ENCODE measurements at places on chromosomes 11 and 22.

- no peak for DNase-seq
Measured at GRCh38 chr11:75013051-75013450, 24.3 kb downstream of the NEU3 start.

- DNase-seq = no peak
Measured at GRCh38 chr11:44778195-44779100, 51.7 kb downstream of the TSPAN18 start.

DNA sequence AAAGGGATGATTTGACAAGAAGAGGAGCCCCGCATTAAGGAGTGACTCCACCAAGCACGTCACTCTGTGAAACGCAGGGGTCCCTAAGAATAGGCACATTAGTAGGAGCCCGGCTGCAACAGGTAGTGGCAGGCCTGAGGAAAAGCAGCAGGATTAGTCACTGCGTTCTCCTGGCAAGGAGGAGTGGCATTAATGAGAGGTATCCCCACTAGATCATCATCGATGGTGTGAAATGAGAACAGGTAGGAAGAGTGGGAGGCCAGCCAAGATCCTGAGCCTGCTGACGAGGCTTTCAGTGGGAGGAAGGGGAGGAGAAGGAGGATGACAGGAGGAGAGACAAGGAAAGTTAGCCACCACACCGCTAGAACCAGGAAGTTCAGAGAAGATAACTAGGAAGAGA is 38.6 kb downstream of the NRXN2 start:
- DNase-seq = no peak

- no peak for DNase-seq
Measured at GRCh38 chr11:106917973-106918372, 100.3 kb downstream of the GUCY1A2 start.

- DNase-seq = no peak
Measured at GRCh38 chr22:30214703-30215407, 31.7 kb downstream of the LIF start.

GRCh38 chr11:27187075-27187847 is 146.6 kb downstream of the BBOX1 start:
- DNase-seq = no peak

DNA sequence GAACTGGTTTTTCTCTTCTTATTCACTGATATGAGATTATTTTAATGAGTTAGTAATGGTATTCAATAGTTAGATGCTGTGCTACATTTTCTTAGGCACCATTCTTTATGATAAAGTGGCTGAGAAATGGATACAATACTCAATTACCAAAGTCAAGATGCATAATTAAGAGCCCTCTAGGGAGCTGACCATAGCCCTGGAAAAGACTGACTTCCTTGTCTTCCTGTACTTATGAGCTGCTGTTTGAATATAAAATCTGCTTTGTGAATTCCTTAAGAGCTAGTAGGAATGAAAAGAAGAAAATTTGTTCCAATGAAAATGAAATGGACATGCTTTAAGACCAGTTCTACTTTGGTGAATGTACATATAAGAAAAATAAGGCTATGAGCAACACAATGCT is 452.3 kb downstream of the KCNA4 start:
- DNase-seq = no peak

Data from HuH-7.5 (cell line).